ENCODE measurements at places on chromosomes 1 and 21.

DNA sequence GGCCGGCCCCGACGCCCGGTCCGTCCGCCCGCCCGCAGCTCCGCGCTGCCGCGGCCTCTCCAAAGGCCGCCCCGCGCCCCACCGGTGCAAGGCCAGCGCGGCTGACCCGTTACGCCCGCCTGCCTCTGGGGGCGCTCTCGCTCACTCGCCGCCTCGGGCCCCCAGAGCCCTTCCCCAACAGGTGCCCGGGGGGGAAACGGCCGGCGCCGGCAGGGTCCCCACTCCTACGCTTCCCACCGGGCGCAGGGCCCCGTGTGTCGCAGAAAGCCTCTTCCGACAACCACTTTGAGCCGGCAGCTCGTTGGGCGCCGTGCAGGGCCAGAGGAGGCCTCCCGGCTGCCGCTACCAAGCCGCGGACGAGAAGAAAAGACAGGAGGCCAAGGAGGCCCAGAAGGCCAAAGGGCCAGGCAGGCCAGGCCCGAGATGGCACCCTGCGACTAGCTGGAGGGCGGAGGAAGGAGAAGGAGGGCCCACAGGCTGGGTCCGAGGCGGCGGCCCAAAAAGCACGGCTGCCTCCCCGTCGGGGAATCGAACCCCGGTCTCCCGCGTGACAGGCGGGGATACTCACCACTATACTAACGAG lies 64.9 kb upstream of the FCGR2A start:
- peak; percentile 50 for DNase-seq

DNA sequence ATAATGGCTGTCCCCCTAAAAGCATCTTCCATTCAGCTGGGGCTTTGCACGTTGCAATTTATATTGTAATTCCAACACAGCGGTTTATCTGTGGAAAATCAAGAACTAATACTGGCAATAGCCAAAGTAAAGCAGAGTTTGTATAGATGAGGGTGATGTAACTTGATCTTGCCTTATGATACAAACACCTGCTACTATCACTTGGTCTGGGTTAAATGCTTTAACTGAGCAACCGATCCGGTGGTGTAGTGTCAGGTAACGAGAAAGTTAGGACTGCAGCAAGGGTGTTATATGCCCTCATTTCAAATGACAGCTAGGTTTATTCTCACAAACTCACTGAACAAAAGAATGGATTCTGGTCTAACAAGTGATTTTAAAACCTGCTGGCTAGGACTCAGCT lies 47.3 kb upstream of the PLPPR4 start:
- no peak for DNase-seq

DNA sequence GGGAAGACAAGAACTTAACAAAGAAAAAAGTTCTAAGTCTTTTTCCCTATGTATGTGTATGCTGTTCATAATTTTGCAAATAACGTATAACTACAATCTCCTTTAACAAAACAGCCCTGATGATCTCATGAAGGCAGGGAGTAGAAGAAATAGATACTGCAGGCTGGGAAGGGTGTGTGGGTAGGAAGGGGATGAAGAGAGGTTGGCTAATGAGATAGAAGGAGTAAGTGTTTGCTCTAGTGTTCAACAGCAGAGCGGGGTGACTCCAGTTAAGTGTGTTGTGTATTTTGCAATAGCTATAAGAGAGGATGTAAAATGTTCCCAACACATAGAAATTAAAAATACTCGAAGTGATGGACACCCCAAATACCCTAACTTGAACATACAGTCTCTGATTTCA lies 20.1 kb downstream of the C1orf198 start:
- DNase-seq = no peak

- DNase-seq = no peak
Measured at GRCh38 chr1:211145944-211146343, 12.0 kb upstream of the KCNH1 start.

Measured in stimulated activated CD8-positive, alpha-beta memory T cell treated with anti-CD3 and anti-CD28 coated beads, Interleukin-4, amount 100 ng/mL, for 24 hours (primary cell).